Skin of body (tissue), 3 donors: ENCODE measurements at places on chromosomes 3 and 15. TPM values are rescaled to one million over a fixed set of nuclear protein-coding genes. Genes with fewer than 3 reads are reported as not detected.

GOLGA6D gene
- 0.30 TPM for total RNA-seq

FOXB1 gene
- not detected for total RNA-seq

FBXO40 gene
- 0.59 TPM for total RNA-seq

- DNase-seq, result no peak
These were observed 136.8 kb downstream of the SNRPN start for GRCh38 chr15:25091421-25092158.

GRCh38 chr3:134978658-134979057, 183.6 kb downstream of the EPHB1 start:
- DNase-seq, result no peak

DNA sequence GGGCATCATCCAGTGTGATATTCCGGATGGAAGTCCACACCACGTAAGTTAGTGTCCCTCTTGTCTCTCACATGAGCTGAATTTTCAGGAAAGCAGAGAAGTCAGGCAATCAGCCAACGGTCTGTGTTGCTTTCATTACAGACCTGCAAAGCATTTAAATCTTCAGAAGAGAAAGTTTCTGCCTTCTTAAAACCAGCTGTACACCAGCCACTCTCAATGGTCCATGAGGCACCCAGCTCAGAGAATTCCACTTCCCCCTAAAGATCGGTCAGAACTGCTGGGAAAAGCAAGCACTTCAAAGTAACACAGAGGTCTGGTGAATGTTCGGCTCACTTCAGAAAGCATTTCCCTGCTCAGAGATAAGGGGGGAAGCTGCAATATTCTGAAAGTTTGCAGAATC, 903.7 kb downstream of the EPHA3 start:
- no peak for DNase-seq

DNA sequence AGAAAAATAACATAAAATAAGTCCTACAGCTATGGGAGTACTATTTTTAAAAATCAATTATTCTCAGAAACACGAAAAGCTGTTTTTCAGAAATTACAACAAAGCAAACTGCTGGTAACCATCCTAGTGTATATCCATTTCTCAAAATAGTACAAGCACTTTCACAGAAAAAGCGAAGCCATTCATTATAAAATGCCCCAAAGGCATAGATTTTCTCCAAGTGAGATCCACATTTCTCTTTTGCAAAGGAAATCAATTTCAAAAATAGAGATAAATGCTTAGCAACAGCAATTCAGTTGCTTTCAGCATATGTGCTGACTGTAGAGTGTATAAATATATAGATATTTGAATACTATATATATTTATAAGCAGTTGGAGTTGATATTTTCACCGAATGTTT, 1266.3 kb downstream of the SI start:
- DNase-seq, result no peak
